ENCODE measurements at places on chromosomes 13 and 19.

DNA sequence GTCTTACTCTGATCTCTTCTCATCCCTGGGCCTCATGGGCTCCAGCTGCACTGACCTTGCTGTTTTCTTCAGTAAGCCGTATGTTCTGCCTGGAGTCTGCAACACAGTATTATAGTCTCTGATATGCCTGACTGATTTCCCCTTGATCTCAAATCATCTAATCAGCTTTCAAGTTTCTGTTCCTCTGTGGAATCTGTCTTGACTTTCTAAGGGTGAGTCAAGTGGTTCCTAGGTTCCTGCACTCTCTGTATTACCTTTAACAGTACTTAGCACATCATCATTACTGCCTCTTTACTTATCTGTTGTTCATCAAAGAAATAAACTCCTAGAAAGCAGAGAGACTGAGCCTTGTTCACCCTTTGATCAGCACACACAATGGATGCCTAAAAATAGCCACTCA, 350.7 kb downstream of the LMO7 start:
- DNase-seq: no peak

GRCh38 chr19:49361438-49362047, 673 bp downstream of the TEAD2 start:
- peak; percentile 89 for DNase-seq

- peak; percentile 70 for DNase-seq
Measured at GRCh38 chr19:3397266-3398022, 31.1 kb downstream of the NFIC start.

- no peak for DNase-seq
Measured at GRCh38 chr13:23793711-23794110, 95.5 kb downstream of the MIPEP start.

DNA sequence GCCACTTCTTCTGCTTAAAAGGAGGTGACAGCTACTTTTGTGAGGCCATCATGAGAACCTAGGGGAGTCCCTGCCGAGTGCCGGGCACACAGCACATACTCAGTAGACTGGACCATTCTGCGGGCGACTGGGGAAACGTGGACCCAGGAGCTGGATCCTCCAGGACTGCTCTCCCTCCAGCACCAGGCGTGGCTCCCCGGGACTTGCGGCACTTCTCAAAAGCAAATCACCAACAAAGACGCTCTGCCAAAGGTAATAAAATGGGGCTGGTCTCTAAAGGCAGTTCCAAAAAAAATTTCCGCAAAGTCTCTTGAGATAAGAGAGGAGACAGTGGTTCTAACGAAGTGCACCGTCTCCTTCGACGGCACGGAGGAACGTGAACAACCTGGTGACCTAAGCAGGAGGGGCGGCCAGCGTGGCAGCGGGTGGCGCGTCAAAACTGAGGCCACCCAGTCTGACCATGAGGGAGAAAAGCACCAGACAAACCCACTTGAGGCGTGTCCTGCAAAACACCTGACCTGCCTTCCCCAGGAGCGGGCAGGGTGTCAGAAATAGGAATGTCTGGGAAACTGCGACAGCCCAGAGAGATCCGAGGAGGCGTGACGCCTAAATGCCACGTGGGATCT, 1.4 kb upstream of the TMPRSS9 start:
- DNase-seq: no peak

- no peak for DNase-seq
Measured at GRCh38 chr13:23684647-23685046, 114.4 kb downstream of the TNFRSF19 start.

DNA sequence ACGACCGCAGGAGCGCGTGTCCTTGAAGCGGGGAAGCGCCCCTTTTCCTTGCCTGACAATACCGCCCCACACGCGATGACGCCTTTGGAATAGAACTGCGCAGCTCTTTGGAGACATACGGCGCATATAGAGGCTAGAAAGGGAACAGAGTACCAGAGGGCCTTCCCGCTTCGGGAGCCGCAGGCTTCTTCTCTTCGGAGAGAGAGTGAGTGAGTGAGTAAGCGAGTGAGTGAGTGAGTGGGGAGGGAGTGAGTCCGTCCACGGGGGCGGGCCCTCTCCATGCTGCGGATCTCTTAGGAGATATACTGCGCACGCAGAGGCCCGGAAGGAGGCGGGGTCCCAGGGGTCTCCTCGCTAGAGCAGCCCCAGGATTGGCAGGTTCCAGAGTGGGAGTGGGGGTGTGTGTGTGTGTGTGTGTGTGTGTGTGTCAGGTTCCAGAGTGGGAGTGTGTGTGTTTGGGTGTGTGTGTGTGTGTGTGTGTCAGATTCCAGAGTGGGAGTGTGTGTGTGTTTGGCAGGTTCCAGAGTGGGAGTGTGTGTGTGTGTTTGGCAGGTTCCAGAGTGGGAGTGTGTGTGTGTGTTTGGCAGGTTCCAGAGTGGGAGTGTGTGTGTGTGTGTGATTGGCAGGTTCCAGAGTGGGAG, 97.0 kb downstream of the INSR start:
- peak; percentile 83 for DNase-seq

DNA sequence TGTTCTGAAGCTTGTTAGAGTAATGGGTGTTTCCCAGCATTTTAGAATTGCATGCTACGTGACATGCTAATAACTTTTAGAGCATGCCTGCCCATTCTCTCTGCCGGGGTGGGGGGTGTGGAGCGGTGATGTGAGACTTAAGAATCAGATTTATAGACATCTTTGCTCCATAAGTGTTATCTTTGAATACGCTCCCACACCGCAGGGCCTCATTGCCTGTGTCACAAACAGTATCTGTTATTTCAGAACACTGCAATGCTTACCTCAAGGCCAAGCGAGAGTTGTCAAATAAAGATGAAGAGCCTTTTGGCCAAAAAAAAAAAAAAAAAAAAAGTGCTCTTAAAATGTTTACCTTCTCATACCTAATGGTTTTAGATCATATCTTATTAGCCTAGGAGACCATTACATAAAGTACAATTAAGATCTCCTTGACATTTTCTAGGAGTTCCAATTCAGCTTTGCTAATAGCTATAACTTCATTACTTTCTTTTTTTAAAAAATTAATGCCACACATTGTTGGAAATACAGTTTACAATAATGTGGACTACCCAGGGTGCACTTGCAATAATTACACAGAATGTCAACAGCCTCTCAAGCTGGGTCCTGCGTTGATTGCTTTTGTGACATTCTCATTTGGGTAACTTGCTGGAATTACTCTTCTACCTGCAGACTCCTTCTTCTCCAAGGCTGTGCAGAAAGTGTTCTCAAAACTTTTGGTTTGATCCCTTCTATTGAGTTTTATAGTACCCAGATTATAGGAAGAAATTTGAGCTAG, 525.3 kb downstream of the KLF12 start:
- no peak for DNase-seq

DNA sequence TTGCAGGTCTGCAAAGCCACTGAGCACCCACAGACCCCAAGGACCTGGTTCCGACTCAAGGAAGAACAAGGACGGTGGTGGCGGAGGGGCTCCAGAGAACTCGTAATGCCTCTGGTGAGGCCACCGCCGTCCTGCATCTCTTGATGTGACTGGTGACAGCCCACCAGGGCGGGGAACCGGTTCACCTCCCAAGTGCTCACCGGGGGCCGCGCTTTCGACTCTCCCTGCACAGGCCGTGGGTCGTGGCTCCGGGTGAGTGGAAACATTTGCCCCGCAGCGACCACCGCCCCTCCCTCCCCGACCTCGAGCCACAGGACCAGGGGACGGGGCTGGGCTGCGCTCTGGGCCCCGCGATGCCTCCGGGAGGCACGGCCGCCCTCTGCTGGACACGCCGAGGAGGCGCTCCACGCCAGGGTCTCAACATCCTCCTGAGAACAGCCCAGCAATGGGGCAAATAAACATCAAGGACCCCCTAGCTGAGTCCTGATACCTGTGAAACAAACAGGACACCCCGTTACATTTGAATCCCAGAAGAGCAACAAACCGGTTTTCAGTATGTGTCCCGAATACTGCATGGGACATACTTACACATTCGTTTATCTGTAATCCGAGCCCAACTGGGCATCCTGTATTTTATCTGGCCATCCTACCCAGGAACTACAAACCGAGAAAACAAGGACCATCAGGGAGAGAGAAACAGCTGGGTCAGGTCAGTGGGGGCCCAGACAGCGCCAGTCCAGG, 3.9 kb upstream of the PLPP2 start:
- DNase-seq: peak; percentile 43

DNA sequence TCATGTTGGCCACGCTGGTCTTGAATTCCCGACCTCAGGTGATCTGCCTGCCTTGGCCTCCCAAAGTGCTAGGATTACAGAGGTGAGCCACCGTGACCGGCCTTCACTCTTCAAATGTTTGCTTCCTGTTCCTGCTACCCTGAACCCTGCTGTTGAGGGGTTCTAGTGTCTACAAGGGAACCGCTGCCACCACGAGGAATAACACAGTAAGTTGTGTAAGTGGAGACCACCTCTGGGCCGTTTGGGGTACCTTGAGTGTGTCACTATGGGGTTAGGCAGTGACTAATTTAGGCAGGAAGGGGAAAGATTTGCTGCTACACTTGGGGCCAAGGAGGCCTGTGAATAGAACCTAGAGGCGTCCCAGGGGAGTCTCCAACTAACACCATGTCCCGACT, 2.2 kb upstream of the MYADM start:
- no peak for DNase-seq

DNA sequence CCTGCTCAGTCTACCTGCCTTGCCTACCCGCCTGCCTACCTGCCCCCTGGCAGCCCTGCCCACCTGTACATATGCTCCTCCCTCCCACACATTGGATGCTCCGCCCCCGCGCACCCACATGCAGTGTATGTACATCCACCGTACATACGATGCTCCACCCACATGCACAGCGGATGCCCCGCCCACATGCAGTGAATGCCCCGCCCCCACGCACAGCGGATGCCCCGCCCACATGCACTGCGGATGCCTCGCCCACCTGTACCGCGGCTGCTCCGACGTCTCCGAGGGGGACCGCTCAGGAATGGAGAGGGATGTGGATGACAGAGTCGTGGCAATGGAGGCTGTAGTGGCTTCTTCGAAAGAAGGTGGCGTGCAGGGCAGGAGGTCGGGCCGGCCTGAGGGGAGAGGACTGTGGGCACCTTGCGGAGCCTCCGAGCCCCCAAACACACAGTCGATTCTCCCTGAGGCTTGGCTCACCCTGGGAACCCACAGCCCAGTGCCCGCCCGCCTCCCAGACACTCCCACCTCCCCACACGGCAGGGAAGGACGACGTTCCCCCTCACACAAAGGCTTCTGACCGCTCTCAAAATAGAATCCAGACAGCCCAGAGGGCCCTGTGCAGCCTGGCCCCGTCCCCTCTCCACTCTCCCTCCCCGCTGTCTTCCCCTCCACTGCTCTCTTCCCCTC, 16.5 kb upstream of the CACTIN start:
- DNase-seq: no peak

- peak; percentile 33 for DNase-seq
Measured at GRCh38 chr13:40402931-40403431, 263.5 kb downstream of the FOXO1 start.

GRCh38 chr13:102993348-102993747, 72.9 kb downstream of the SLC10A2 start:
- DNase-seq: no peak

DNA sequence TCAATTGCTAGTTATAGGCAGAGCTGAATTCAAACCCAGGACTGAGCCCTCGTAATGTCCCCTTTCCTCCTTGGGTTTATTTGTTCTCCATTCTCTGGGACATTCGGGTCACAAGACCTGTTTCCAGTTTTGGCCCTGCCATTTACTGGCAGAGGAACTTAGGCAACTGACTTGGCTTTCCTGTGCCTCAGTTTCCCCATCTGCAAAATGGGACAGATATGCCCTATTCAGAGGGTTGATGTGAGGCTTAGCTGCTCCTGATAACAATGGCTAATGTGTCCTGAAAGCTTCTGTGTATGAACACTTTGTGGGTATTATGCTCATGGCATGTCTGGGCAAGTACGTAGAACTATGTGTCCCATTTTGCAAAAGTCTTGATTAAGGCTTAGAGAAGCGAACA, 996 bp downstream of the ZNF524 start:
- DNase-seq: no peak

GRCh38 chr19:39470724-39471339, 9.8 kb upstream of the TIMM50 start:
- DNase-seq: no peak

DNA sequence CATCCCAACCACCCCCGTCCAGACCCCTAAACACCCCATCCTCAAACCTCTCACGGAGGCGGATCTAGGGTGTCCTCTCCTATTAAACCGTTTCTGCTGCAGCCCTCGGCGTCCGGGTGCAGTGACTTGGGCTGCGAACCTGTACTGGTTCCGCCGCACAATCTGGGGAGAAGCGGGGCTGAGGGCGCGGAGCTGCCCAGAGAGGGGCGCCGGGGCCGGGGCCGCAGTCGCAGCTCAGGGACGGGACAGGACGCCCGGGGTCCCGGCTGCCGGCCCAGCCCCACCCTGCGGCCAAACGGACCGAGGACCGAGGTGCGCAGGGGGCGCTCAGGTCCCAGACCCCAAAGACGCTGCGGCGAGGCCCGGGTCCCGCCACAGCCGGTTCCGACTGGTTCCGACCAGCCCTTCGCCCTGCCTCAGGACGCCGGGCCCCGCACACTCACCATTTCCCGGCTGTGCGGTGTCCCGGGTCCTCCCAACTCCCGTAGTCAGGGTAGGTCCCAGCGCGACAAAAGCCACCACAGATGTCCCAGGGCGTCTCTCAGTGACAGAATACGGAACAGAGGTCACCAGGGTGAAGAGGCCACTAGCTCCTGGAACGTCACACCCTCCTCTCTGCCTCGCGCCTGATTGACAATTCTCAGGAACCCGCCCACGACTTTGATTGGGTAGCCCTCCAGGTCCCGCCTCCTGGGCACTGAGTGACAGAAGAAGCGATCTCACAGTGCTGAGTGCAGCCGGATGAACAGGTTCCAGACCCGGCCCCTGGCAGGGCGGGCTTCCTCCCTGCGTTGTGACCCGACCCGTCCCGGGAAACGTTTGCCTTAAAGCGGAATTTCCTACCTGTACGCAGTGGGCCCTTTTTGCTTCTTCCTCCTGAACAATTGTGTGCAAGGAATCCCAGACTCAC, at the start of gene ZNF44:
Gene ZNF44 (minus strand): TSS at position 635 of the 910 bp plus-strand sequence. CDS start 189 bp downstream, at position 446.
- DNase-seq: peak; percentile 88

- DNase-seq: no peak
Measured at GRCh38 chr19:4754248-4754647, 30.6 kb upstream of the DPP9 start.

- no peak for DNase-seq
Measured at GRCh38 chr13:42728507-42729180, 52.7 kb upstream of the FAM216B start.

- no peak for DNase-seq
Measured at GRCh38 chr19:45879055-45879454, 6.9 kb downstream of the IRF2BP1 start.

- no peak for DNase-seq
Measured at GRCh38 chr13:25691654-25692053, 319.9 kb downstream of the ATP8A2 start.

DNA sequence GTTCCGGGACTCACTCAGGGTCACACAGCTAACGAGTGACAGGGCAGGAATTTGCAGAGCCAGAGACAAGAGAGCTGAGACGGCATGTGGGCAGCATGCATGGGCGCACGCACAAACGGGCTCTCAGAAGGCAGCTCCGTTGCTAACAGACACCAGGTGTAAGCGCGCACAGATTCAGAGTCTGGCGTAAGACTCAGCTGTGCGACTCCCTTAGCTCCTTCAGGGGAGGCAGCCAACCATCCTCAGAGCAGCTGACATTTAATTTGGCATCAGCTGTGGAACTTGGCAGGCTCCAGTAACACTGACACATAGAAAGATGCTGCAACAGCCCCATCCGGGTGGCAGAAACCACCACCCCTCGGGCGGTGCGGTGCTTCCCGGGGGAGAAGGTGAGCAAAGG, 7.5 kb upstream of the TM6SF2 start:
- no peak for DNase-seq

- DNase-seq: peak; percentile 35
Measured at GRCh38 chr13:106617561-106617960, 49.6 kb upstream of the ARGLU1 start.

- DNase-seq: no peak
Measured at GRCh38 chr13:73365252-73365651, 306.4 kb downstream of the KLF5 start.

All from urothelium cell line (cell line).